Placental epithelial cell (primary cell): ENCODE measurements at places on chromosomes 3 and 15. TPM values are rescaled to one million over a fixed set of nuclear protein-coding genes. Genes with fewer than 3 reads are reported as not detected.

RASGRP1 gene
- total RNA-seq, result under 0.01 and 0.11 TPM in 2 replicates

RSL24D1 gene
- 61.8 and 76.2 TPM in 2 replicates for total RNA-seq

GPR149 gene
- total RNA-seq, result not detected in 2 replicates

SH3GL3 gene
- total RNA-seq, result not detected in 2 replicates

MYZAP gene
- total RNA-seq, result 1.2 and 2.5 TPM in 2 replicates

HERC2 gene
- total RNA-seq, result 36.1 and 51.4 TPM in 2 replicates

MYH15 gene
- total RNA-seq, result 0.39 and 4.1 TPM in 2 replicates

MAP6D1 gene
- total RNA-seq, result 4.3 and 11.0 TPM in 2 replicates

ITGA11 gene
- 0.11 and 0.79 TPM in 2 replicates for total RNA-seq

LDHAL6B gene
- total RNA-seq, result not detected in 2 replicates

CX3CR1 gene
- under 0.01 TPM in 1 of 2 replicates, not detected in the other for total RNA-seq

TMCO5A gene
- not detected in 2 replicates for total RNA-seq

PIF1 gene
- total RNA-seq, result 1.6 and 3.9 TPM in 2 replicates

PSTPIP1 gene
- total RNA-seq, result 0.39 and 0.76 TPM in 2 replicates

IQCF2 gene
- not detected in 2 replicates for total RNA-seq

TMF1 gene
- total RNA-seq, result 38.9 and 43.6 TPM in 2 replicates

PARP9 gene
- total RNA-seq, result 4.1 and 6.7 TPM in 2 replicates

THRB gene
- 65.8 and 68.3 TPM in 2 replicates for total RNA-seq

TLR9 gene
- total RNA-seq, result under 0.01 and 0.11 TPM in 2 replicates

KCNMB3 gene
- total RNA-seq, result 1.2 and 2.4 TPM in 2 replicates

NGRN gene
- total RNA-seq, result 57.7 and 82.4 TPM in 2 replicates

WDR49 gene
- not detected in 2 replicates for total RNA-seq

SKOR1 gene
- 0.22 and 0.79 TPM in 2 replicates for total RNA-seq

ATP11B gene
- total RNA-seq, result 40.4 and 53.0 TPM in 2 replicates

ARL6 gene
- total RNA-seq, result 4.3 and 6.7 TPM in 2 replicates

PEX5L gene
- total RNA-seq, result not detected in 2 replicates

SLC27A2 gene
- total RNA-seq, result not detected in 2 replicates

PTX3 gene
- total RNA-seq, result 0.43 and 0.79 TPM in 2 replicates

PLSCR2 gene
- total RNA-seq, result not detected in 2 replicates

ABI3BP gene
- 17.0 and 36.5 TPM in 2 replicates for total RNA-seq

GOLGA8O gene
- 0.43 TPM in 1 of 2 replicates, not detected in the other for total RNA-seq

MTFMT gene
- 8.2 and 16.8 TPM in 2 replicates for total RNA-seq
